ENCODE measurements at places on chromosomes 4 and X. TPM values are rescaled to one million over a fixed set of nuclear protein-coding genes. Genes with fewer than 3 reads are reported as not detected.

Gene GPR78
- total RNA-seq: not detected

Gene ASB12
- 0.45 TPM for total RNA-seq

Gene CXCL9
- total RNA-seq: 0.80 TPM

Gene BEX3
- total RNA-seq: 185 TPM

Gene MAGEA1
- total RNA-seq: not detected

All from right cardiac atrium (tissue), 5 donors.